ENCODE measurements at places on chromosomes 6 and 20.

- no peak for DNase-seq
Observed at GRCh38 chr6:6497976-6498375, 90.5 kb upstream of the LY86 start.

- no peak for DNase-seq
Observed at GRCh38 chr6:21199262-21199661, 394.3 kb upstream of the SOX4 start.

DNA sequence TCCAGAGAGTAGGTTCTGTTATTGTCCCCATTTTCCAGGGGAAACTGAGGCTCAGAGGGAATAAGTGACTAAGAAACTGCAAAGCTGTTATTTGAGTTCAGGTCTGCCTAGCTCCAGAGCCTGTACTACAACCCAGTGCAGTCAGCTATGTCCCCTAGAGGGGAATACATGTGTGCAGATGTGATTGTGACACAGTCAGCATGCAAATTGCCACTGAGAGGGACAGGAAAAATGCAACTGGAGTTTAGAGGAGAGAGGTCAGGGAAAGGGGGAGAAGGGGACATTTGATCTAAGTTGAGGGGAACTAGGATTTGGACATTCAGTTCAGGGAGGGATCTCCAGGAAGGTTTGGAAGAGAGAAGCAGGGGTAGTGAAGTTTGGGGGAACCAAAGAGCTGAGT lies 38.6 kb upstream of the EPB41L1 start:
- DNase-seq: no peak

- no peak for DNase-seq
Observed at GRCh38 chr6:30507849-30508827, 18.8 kb downstream of the HLA-E start.

GRCh38 chr6:117456998-117457397 lies 25.5 kb upstream of the DCBLD1 start:
- DNase-seq: no peak

GRCh38 chr6:109292983-109293586 lies 89.2 kb downstream of the CD164 start:
- no peak for DNase-seq

GRCh38 chr6:75532521-75532920 lies 38.9 kb upstream of the FILIP1 start:
- no peak for DNase-seq

DNA sequence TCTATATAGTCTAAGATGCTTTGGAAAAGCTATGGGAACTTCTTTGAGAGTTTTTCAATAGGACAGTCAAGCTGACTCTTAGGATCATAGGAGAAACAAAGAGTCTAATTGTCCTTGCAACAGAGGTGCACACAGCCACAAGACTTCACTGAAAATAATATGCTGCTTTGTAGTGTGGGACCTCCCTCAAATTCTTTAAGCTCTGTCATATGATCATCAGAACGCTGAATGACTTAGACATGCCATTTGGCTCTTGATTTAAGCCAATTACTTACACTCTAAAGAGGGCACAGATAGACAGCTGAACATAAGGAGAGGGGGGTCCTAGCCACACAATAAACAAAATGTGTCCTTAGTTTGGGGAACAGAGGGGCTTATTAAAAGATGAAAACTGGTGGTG lies 818.7 kb upstream of the GJE1 start:
- DNase-seq: no peak
